ENCODE measurements at places on chromosomes 2 and 18.

DNA sequence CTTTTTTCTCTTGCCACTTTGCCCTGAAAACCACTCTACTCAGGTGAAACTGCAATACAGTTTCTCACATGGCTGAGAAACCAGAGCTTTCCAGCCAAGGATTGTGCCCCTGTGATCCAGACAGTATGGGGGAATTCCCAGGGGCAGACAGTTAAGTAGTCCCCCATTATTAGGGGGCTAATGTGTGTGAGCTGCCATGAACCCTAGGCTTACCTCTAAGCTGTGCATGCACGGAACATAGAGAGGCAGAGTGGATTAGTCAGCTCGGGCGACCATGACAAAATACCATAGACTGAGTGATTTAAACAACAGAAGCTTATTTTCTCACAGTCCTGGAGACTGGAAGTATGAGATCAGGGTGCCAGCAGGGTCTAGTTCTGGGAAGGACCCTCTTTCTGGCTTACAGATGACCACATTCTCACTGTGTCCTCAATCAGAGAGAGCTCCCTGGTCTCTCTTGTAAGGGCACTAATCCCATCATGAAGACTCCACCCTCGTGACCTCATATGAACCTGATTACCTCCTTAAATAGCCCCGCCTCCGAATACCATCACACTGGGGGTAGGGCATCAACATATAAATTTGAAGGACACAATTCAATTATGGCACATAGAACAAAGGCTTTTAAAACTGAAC lies 215.1 kb downstream of the EIPR1 start:
- DNase-seq, result no peak

DNA sequence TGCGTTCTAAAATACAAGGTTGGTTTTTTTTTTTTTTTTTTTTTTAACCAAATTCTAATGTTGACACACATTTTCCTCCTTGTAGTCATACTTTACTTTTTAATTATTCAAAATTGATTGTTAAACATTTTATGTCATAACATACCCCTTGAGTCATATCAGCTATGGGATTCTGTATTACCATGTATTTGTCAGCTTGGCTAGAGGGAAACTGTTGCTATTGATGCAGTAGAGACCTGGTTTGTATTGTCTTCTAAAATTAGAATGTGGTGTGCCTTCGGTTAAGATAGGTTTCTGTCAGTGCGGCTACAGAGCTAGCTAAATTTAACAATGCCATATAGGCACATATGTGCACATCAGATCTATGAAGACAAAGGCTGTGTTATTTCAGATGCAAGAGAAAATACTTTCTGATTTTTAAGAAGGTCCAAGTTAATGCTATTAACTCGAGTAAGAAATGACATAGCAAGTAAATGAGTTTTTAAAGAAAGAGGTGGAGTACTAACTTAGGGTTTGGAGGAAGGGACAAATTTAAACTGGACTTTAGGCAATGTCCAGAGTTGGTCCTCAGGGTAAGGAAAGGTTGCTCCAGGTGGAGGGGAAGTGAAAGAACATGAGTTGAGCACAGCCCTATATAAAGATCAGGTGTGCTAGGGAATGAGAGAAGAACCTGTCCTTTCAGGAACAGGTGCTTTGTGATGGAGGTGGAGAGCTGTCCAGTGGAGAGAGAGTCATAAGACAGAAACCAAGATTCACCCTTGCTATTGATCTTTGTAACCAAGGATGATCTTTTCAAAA lies 152.3 kb downstream of the PRPF40A start:
- DNase-seq, result no peak

DNA sequence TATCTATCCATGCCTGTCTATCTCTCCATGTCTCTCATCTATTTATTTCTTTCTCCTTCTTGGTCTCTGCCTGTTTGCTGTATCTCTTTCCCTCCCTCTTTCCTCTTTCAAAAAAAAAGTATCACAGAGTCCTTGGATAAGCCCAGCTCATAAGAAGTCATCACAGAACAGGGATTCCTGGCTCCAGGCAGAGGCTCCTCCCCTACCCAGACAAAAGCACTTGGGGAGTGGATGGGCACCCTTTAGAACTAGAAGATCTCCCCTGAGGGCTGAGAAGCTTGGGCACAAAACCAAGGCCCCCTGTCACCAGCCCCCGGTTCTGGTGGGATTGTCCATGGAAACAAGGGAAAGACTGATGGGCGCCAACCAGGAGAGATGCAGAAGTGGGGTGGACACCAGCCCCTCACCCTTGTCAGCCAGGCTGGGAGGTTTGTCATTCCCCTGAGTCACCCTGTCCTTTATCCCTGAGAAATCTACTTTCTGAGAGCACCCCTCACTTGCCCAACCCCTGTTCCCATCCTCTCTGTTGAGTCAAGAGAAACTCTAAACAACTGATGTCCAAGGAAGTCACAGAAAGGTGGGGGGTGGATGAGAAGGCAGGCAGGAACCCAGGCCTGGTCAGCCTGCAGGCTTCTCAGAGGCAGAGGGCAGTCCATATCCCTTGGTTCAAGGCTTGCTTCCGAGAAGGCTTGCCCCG lies 127.1 kb downstream of the TNS1 start:
- DNase-seq, result no peak

- DNase-seq, result no peak
Measured at GRCh38 chr2:28160986-28161425, 231.7 kb upstream of the FOSL2 start.

DNA sequence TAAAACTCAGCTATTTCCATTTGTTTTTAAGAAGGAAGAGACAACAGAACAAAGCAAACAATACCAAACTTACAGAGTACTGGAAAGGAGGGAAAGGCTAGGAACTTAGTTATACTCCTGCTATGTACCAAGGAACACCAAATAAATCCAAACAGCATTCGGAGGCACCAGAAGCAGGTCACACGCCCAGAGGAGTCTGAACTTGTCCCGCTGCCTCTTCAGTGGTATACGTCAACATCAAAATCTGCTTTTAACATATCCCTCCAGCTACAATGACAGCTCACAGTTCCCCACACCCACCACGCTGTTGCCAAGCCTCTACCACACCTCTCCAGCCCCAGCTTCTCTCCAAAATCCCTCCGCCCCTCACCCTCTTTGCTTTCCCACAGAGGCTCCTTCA lies 17.3 kb downstream of the C2orf76 start:
- DNase-seq, result no peak

- DNase-seq, result no peak
Measured at GRCh38 chr2:65276609-65277008, 49.0 kb downstream of the ACTR2 start.

GRCh38 chr2:95026471-95027368 lies 1.2 kb downstream of the MAL start:
- no peak for DNase-seq
